Stomach (tissue), 19 donors: ENCODE measurements at places on chromosomes 6 and 20. TPM values are rescaled to one million over a fixed set of nuclear protein-coding genes. Genes with fewer than 3 reads are reported as not detected.

DNA sequence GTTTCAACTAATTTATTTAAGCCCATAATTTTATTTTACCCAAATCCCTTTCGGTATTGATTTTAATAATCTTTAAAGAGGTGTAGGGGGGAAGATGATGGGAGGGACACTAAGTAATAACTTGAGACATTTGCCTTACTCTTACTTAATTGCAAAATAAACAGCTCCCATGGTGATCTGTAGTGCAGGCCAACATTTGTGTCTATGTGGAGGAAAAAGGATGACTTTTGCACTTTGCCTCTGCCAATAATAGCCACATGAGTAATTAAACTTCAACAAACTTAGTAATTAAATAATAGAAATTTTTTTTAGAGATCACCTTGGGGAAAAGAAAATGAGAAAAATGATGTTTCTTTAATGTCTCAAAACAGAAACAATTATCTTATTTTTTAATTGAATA, 29.9 kb upstream of the CD2AP start:
- DNase-seq = no peak
- no peaks in the 10 kb centered on the region for H3K36me3 ChIP-seq
- H3K27me3 ChIP-seq = no peaks in the 10 kb centered on the region
- H3K4me1 ChIP-seq = no peaks in the 10 kb centered on the region
- no peak overlapping the region for H3K4me3 ChIP-seq
- H3K27ac ChIP-seq = no peak overlapping the region

DNA sequence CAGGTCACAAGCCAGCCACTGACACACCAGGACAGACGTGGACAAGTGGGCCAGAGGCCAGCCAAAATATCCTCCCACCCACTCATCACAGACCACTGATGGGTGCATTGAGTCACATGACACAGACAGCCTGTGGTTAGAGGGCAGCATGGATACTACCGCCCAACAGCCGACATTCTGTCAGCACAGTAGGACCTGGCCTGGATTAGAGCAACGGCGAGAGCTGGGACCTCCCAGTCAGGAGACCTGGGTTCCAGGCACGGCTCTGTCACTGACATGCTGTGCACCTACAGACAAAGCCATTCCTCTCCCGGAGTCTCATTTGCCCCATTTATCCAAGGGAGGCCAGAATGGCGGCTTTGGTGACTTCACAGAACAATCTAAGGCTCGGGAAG, 8.0 kb downstream of the ZNF335 start:
- H3K27me3 ChIP-seq = no peaks in the 10 kb centered on the region
- no peak overlapping the region for H3K4me3 ChIP-seq
- H3K36me3 ChIP-seq = peaks cover 88% of the 10 kb centered on the region
- no peak overlapping the region for H3K27ac ChIP-seq
- H3K4me1 ChIP-seq = no peaks in the 10 kb centered on the region

GRCh38 chr6:5103250-5103649, 18.1 kb downstream of the PPP1R3G start:
- no peaks in the 10 kb centered on the region for H3K36me3 ChIP-seq
- no peak overlapping the region for H3K4me3 ChIP-seq
- no peaks in the 10 kb centered on the region for H3K4me1 ChIP-seq
- H3K27ac ChIP-seq = no peak overlapping the region
- H3K27me3 ChIP-seq = no peaks in the 10 kb centered on the region

- no peak overlapping the region for H3K4me3 ChIP-seq
- H3K27me3 ChIP-seq = no peaks in the 10 kb centered on the region
- peaks cover 11% of the 10 kb centered on the region for H3K4me1 ChIP-seq
Observed at GRCh38 chr6:1850840-1851157, 241.1 kb downstream of the FOXC1 start.

- no peak overlapping the region for H3K27ac ChIP-seq
- DNase-seq = no peak
- H3K36me3 ChIP-seq = peaks cover 7% of the 10 kb centered on the region
- no peaks in the 10 kb centered on the region for H3K4me1 ChIP-seq
Observed at GRCh38 chr6:24831771-24832716, 33.3 kb upstream of the ARMH2 start.

The ITPR3 gene
- total RNA-seq = 142 TPM

The DACT2 gene
- total RNA-seq = 0.87 TPM
